ENCODE measurements at places on chromosomes 1 and 21.

- peak; percentile 94 for DNase-seq
These were observed 9.8 kb downstream of the SLC9A1 start for GRCh38 chr1:27144920-27145661.

DNA sequence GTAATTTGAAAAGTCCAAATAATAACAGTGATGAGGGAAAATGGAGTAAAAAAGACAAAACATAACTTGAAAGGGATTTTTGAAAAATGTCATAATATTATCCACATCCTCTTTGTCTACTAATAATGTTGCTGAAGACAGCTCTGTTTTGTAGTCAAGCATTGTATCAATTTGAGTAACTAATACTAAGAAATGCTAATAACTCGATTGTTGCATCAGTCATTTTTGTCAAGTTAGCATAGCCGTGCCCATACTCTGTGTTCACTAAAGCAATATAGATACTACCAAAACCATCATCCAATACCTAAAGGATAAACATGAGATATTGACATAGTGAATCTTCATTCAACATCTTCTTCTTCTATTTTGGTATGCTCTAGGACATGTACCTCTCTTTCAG, 17.3 kb downstream of the PDC start:
- no peak for DNase-seq

- no peak for DNase-seq
These were observed 49.5 kb downstream of the FGGY start for GRCh38 chr1:59346429-59346828.

GRCh38 chr1:225654688-225655508, 2.0 kb upstream of the ENAH start:
- no peak for DNase-seq

- no peak for DNase-seq
These were observed 91.3 kb downstream of the ATP5PO start for GRCh38 chr21:33824156-33824941.

- no peak for DNase-seq
These were observed 112.0 kb downstream of the BARHL2 start for GRCh38 chr1:90605070-90605469.

GRCh38 chr1:6205849-6206519, at the start of gene RNF207:
TSS of gene RNF207 (plus strand) at chr1:6206119. CDS start at chr1:6206536, 417 bp downstream.
- DNase-seq: peak; percentile 82

GRCh38 chr21:16437586-16437985, 707.8 kb downstream of the USP25 start:
- DNase-seq: no peak

DNA sequence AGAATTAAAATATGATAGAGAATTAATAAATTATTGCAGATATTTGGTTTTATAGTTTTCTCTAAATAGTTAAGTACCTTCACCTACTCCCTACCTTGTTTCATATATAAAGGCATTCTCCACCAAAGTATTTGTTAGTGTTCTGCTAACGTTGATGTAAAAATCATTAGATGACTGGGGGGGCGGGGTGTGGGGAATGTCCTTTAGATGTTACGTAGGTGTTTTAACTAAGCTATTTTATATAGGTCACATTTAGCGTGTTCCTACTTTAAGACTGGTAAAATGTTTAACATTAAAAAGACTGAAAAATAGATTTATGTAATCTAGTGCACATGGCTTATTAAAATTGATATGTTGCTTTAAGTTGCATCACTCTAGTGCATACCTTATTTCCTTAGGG, 48.6 kb downstream of the PTPRC start:
- DNase-seq: no peak

GRCh38 chr1:2294033-2294724, 66.1 kb downstream of the SKI start:
- no peak for DNase-seq

DNA sequence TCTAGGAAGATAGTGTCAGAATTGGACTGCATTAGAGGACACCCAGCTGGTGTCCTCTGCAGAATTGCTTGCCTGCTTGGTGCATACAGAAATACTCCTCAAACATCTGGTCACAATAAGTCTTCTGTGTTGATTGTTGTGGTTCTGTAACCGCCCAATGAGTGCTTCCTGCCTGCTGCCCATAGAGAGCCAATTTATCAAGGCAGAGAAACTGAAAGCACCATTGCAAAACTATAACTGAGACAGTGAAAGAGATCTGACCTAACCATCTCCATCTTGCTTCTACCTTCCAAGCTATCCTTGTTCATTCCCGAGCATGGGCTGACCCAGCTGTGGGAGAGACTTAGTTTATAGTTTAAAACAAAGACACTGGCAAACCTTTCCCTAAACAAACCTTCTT, 462.4 kb upstream of the RGS18 start:
- no peak for DNase-seq

GRCh38 chr1:246293366-246294121, 213.5 kb downstream of the SMYD3 start:
- no peak for DNase-seq

Measured in NCI-H82 (cell line).